ENCODE measurements at places on chromosomes 2 and 18.

GRCh38 chr2:240959214-240959940, 39.0 kb upstream of the SNED1 start:
- no peak for DNase-seq

DNA sequence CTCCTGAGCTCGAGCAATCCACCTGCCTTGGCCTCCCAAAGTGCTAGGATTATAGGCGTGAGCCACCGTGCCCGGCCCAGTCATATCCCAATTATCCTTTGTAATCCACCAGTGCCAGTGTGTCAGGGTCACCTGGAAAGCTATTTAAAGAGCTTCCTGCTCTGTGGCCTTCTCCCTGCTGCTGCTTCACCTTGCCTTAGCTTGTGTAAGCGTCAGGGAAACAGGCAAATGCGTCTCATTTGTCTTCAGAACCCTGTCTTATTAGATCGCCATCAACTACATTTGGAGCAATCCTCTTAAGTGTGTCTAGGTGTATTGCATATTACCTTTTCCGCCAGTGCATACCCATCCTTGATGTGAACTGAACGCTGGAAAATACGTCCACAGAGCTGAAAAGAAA, 10.2 kb downstream of the KIF5C start:
- no peak for DNase-seq

- DNase-seq = no peak
Observed at GRCh38 chr18:35334821-35335220, 9.4 kb downstream of the ZNF24 start.

GRCh38 chr2:179432751-179433150, 168.1 kb upstream of the SESTD1 start:
- DNase-seq = no peak

DNA sequence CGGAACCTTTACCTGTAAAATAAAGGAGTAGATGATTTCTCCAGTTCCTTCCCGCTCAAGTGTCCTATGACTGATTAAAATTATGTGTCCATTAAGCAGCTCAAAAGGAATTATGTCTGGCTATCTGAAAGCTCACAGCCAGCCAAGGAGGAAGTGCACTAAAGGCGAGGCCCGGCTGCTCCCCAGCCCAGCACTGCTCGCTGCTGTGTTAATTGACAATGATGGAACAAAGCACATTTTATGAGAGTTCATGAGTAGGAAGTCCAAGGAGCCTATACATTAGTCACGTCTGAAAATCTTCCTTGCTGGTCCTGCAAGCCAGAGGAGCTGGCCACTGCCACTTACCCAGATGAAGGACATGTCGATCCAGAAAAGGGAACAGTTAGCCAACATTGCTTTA, 14.3 kb downstream of the TTC32 start:
- DNase-seq = no peak

DNA sequence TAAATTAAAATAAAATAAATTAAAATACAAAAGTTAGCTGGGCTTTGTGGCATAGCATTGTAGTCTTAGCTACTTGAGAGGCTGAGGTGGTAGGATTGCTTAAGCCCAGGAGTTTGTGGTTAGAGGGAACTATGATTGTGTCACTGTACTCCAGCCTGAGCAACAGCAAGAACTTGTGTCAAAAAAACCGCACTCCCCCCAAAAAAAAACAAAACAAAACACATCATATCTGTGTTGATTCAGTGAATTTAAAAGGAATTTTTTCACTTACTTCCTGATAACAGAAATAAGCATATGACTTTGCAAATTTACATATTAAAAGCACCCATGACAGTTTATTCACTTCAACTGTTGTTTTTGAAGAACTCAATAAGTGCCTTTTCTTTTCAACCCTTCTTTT, 68.1 kb upstream of the PELI1 start:
- DNase-seq = no peak

DNA sequence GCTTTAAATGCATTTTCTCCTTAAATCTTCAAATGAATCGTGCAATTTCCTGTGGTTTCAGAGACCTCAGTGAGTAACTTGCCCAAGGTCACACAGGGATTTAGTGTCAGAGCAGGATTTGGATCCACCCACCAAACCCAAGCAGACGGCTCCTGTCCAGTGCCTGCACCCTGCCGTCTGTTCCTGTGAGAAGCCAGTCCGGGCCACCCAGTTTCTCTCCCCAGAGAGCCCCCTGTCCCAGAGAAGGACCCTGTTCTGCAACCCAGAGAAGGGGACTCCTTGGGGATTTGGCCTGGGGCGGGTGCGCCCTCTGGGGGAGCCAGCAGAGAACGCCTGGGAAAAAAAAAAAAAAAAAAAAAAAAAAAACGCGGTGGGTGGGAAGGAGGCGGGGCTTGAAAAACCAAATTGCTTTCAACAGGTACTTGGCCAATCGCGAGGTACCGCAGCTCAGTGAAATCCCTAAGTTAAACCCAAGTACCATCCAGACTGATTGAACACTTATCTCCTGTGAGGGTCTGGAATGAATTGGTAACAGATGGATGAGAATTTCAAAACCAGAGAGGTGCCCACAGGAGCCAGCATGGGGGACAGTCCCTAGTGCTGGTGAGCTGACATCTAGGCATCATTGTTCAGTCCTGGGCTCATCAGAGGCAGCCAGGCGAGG, 30.9 kb upstream of the REEP1 start:
- DNase-seq = peak; percentile 22

DNA sequence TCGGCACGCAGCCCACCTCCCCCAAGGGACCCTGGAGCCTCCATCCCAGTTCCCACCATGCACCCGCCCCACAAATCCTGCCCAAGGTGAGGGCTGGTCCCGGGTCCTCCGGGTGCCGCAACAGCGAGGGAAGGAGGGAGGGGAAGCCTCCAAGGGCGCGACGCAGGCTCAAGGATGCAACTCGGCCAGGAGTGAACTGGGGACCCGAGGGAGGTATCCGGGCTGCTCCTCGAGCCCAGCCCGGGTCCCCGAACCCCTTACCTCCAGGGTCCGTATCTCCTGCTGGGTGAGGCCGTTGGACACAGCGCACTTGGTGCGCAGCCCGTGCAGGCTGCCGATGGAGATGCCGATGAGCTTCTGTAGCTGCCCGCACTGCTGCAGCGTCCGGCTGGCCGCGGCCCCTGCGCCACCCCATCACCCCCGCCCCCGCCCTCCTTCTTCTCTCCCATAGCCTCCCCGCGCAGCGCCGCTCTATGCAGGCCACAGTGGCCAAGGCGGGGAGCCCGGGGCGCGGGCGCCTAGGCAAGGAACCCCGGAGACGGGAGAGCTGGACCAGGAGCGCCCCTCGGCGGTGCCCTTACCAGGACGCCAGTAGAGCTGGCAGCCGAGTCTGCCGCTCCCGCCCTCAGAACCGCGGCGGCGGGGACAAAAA, 124.1 kb downstream of the ANKRD30BL start:
- DNase-seq = no peak

DNA sequence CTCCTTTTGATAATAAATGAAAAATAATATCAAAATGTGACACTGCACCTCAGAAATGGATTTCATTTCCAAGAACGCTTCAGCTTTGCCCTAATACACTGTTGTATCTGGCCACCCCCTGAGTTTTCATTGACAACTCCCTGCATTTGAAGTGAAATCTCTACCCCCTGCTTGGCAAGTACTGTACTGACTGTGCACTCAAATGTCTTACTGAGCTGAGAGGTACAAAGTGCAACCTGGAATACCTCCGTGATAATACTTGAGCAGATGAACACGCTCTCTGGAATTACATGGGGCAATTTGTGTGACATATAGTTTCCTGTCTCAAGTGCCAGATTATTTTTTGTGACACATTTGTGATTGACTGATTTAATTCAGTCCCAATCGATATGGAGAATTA, 231.1 kb downstream of the LRP1B start:
- DNase-seq = no peak

DNA sequence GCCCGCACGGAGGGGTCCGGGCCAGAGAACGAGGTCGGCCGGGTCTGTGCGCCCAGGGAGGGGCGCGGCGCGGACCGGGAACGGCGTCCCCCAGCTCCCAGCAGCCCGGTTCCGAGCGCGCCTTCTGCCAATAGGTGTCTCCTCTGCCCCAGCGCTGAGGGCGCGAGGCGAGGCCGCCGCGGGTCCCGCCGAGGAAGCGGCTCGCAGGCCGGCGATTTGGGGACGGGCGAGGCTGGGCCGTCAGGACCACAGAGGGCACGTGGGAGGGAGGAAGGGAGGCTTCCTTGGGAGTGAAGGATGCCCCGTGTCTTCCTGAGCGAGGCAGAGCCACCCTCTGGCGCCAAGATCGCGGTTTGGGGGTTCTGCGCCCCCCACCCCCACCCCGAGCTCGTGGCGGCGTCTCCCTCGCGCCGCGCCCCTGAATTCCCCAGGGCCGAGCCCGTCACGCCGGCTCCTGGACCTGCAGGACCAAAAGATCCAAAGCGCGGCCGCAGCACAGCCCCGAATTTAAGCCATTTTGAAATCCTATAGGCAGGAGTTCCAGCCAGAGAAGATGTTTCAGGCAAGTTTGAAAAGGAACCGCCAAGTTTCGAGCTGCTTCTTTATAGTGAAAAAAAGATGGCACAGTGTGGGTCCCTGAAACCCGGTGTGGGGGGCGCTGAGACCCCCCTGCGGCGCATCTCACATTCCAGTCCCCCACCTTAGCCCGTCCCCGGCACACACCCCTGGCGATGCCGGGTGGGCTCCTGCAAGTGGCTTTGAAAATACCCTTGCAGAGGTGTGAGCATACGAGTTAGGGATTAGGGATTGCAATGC, 909 bp downstream of the NFATC1 start:
- DNase-seq = no peak

DNA sequence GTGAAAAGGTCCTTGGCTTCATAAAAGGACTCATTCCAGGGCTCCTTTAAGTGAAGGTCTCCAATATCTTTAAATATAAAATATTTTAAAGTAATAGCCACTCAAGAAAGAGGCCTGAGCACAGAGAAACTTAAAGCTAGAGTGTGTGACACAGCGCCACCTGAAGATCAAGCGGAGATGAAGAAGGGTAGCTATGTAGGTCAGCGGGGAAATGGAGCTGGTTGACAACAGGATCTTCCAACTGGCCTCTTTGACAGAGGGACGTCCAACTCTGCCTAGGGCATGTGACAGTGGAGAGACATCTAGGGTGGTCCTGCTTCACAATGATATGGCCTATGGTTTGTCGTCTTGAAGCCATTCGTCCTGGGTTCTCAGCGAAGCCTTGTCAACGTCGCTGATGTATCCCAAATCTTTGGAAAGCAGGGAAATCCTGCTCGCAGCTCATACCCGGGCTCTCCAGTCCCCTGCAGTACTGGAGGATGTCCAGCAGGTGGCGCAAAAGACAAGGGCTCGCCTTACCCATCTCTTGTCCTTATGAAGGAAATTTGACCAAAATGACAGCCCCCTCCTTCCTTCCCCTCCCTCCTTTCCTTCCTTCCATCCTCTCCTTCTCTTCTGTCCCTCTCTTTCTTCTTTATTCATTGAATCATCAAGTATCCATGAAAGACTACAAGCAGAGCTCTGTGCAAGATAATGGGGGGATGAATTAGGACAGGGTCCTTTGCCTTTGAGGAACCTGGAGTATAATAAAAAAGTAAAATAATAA, 59.6 kb downstream of the LONRF2 start:
- DNase-seq = peak; percentile 62

DNA sequence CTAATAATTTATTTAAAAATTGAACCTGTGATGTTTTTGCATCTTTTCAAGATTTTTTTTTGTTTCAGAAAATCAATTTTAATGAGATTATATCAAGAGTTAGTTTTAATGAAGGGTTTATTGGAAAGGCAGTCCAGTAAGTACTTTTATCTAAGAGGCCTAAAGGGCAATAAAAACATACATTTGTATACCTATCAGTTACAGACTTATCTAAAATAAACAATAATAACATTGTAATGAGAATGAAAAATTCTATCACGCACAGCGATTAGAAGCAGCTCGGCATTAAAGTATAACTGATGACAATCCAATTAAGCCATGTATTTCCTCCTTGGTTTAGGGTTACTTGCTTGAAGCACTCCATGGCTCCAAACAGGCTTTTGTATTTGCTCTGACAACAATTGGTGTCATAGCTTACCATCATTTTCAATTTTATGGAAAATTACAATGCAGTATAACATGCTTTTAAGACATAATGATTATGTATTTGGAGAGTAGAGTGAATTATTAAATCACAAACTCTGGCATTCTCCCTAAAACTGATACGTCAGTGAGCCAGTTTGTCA, 629.4 kb downstream of the TSN start:
- DNase-seq = no peak

GRCh38 chr18:5197461-5197860, 404 bp upstream of the AKAIN1 start:
- no peak for DNase-seq

DNA sequence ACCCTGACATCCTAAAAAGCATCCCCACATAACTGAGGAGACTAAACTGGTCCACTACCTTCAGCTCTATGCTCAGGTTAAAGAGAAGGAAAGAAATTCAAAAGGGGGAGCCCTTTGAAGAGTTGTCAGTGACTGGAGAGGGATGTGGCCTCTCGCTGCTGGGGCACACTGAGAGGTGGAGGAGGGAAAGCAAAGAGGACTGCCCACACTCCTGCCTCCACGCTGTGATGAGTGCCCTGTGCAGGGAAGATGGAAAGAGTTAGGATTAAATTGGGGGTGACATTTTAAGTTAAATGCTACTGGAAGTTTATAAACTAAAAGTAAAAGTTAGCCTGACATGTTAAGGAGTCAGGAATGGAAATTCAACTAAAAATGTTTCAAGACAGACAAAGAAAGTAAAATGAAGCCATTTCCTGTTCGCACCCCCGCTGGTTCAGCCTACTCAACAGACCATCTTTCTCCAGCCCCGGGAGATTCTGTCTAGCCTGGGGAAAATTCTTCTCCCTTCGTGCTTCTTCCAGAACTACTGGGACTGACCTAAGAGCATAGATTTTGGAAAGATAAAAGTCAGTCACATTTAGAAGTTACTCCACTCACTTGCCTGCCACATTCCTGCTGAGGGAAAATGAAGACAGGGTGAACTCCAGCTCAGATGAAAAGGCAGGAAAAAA, 17.8 kb upstream of the INO80C start:
- no peak for DNase-seq

DNA sequence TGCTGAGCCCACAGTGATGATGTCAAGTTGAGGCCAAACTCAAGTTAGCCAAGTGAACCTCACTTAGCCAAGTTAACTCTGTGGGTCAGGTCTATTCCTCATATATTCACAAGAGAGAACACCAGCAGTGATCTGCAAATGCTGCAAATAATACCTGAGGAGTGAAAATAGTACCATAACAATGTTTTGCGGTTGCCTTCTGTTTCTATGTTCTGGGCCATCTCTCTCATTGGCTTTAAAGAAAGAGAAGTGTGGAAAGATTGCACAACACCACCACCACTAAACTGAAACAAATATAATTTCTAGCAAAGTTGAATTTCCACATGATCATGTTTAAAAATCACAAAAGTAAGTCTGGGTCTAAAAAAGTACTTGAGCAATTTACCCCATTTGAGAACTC, 211.1 kb upstream of the GALNT5 start:
- DNase-seq = no peak

DNA sequence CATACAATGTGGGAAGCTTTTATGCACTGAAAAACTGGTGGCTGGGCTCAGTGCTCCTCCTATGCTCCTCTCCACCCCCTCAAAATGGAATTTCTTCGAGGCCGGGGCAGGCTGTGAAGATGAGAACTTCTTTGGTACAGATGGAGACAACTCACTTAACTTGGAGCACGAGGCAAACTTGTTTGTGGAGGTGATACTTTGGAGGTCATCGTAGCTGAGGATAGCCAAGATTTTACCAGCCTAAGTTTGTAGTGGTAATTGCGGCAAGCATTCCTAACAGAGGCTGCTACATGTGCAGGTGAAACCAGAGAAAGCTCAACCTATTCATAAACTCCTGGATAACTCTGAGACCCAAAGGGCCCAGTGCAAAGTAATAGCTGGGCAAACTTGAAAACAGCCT, 13.6 kb downstream of the NDUFS1 start:
- DNase-seq = no peak
